ENCODE measurements at places on chromosomes 2 and 18. TPM values are rescaled to one million over a fixed set of nuclear protein-coding genes. Genes with fewer than 3 reads are reported as not detected.

DNA sequence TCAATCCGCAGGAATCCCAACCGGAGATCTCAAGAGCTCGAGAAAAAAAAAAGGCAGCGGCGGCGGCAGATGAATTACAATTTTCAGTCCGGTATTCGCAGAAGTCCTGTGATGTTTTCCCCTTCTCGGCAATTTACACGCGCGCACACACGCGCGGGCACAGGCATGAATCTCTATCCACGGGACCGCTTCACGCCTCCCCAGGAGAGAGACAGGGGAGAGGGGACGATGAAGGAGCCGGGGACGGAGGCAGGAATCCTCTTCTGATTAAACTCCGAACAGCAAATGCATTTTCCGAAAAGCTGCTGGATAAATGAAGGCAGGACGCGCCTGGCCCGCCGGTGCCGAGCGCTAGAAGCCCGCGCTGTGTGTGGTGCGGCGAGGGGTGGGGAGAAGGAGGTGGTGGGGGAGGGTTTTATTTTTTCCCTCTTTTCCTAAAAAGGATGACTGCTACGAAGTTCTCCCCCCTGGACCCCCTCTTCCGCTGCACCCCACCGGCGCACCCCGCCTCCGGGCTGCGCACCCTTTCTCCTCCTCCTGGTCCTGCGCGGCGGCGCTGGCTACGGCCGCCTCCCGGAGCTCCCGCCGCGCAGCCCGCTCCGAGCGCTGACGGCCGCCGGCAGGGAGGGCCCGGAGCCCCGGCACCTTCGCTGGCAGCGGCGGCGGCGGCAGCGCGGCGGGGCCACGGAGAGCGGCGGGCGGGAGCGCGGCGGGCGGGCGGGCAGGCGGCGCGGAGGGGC lies at the start of gene BCL2:
Gene BCL2, minus strand, starts transcription at position 387 of the 740 bp plus-strand sequence.
- H3K27ac ChIP-seq: peak within 1 kb of the TSS; percentile 64
- H3K4me3 ChIP-seq: peak within 1 kb of the TSS; percentile 47
- H3K36me3 ChIP-seq: no peaks in the 10 kb centered on the region

- no peak overlapping the region for H3K4me3 ChIP-seq
- no peaks in the 10 kb centered on the region for H3K27me3 ChIP-seq
- no peak overlapping the region for H3K27ac ChIP-seq
- H3K4me1 ChIP-seq: no peaks in the 10 kb centered on the region
Observed at GRCh38 chr2:125979886-125980285, 676.1 kb upstream of the GYPC start.

DNA sequence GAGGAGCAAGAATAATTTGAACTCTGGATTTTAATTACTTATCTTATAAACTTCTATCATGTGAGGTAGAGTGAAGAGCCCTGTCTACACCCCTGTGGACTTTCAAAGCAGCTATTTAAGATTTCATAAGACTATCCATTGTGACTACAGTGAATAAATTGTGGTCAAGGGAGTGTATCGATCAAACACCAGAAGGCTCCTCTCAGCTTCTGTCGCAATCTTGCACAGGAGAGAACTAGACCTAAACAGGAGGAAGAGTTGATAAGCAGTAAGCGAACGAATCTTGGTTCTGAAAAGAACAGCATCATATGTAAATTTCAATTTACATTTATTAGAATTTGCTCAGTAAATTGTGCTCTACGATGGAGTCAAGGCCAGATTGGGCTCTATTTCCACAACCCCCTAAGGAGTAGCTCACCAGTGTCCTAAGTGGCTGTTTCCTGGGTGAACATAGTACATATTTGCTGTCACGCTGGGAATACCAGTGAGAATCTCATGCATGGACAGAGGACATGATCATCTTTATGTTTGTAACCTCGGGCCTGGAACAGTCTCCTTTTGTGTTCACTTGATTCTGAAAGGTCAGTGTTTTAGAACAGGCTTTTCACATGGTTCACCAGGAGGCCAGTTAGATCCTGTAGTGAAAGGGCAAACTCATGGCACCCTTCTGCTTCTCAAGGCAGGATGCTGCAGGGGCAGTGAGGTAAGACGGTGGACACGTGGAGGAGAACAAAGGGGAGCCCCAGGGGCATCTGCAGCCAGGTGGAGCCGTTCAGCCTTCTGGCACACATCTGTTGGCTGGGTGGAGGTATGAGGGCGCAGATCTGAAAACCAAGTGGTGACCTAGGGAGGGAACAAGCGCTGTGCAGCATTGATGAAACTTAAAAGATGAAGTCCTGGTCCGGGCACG lies 33.3 kb downstream of the NPAS2 start:
- no peak for DNase-seq
- H3K4me1 ChIP-seq: peaks cover 31% of the 10 kb centered on the region
- H3K36me3 ChIP-seq: no peaks in the 10 kb centered on the region

DNA sequence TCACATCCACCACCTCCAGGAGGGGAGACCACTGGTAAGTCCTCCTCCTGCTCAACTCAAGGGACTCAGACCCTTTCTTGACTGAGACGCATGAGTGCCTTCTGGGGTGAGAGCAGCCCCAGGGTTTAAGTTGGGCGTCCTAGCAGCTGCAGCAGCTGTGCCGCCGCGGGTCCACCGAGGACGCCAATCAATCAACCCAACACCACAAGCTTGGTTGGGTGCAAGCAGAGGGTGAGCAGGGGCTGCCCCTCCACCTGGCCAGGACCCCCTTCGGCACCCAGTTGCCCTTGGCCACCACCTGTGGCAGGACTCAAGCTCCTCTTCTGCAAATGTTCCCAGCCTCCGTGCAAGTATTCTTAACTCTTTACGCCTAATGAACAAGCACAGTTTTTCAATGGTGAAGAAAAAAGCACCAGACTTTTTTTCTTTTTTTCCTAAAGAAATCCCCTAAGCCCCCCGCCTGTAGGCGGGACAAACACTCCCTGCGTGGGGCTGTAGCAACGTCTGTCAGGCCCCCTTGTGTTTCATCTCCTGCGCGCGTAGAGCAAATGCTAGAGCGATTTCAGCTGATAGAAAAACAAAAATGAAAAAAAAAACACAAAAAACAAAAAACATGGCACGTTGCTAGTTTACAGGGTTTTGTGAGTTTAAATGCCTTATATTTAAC lies 197.1 kb downstream of the LOXHD1 start:
- no peaks in the 10 kb centered on the region for H3K4me1 ChIP-seq
- H3K27me3 ChIP-seq: no peaks in the 10 kb centered on the region
- no peaks in the 10 kb centered on the region for H3K36me3 ChIP-seq
- no peak overlapping the region for H3K27ac ChIP-seq
- no peak for DNase-seq

DNA sequence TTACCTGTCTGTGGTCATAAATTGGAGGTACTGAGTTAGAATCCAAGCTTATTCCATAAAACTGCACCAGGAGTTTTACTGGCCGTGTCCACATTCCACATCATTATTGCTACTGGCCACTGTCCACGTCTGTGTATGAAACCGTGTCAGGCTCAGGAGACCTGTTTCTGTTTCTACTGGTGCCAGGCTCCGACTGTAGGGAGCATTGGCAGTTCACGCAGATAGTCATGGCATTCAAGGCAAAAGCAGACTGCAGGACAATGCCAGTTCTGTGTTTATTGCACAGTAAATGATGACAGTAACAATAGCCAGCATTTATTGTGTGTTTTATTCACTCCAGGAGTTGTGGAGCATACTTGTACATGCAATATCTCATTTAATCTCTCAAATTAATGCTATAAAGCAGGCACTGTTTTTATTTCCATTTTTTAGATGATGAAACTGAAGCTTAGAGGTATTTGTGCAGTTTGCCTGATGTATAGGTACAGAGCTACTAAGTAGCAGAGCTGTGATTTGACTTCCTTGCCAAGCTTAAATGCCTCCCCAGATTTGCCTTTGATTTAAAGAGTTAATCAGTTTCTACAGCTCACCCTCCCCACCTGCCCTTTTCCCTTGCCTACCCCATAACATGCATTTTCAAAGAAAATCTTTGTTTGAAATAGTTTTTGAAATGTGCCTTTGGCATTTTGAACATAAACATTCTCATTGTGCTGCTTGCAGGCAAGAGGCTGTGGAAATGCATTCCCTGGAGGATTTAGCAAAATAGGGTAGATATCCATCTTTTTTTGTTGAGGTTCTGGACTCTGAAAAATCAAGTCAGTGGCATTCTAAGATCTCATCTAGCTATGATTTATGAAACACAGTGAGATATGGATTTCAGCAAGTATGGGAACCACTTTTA lies 55.5 kb downstream of the MAP4K4 start:
- H3K4me1 ChIP-seq: peaks cover 42% of the 10 kb centered on the region
- H3K27me3 ChIP-seq: no peaks in the 10 kb centered on the region
- DNase-seq: peak; percentile 24

GRCh38 chr18:5582076-5582475 lies 38.3 kb upstream of the EPB41L3 start:
- no peak for DNase-seq
- H3K36me3 ChIP-seq: no peaks in the 10 kb centered on the region
- H3K27me3 ChIP-seq: no peaks in the 10 kb centered on the region
- H3K27ac ChIP-seq: no peak overlapping the region
- H3K4me1 ChIP-seq: no peaks in the 10 kb centered on the region

DNA sequence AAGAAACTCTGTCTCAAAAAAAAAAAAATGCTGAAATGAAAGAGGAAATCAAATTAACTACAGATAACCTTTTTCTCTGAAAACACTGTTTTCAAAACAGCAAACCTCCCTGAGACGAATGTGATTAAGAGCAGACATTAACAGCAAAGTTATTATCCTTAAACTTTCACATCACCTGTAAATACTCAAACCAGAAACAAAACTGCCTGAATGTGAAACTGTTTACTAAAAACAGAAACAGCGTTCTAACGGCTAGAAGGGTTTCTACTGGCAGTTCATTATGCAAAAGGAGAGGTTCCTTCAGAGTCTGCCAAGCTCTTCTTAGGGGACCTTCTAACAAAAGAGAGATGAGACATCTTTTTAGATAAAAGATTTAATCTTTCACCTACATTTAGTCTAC lies 45.9 kb downstream of the PNO1 start:
- H3K4me3 ChIP-seq: no peak overlapping the region
- no peaks in the 10 kb centered on the region for H3K27me3 ChIP-seq
- H3K4me1 ChIP-seq: peaks cover 22% of the 10 kb centered on the region
- no peak for DNase-seq
- H3K36me3 ChIP-seq: no peaks in the 10 kb centered on the region

- no peaks in the 10 kb centered on the region for H3K36me3 ChIP-seq
- H3K4me1 ChIP-seq: peaks cover 9% of the 10 kb centered on the region
- H3K27ac ChIP-seq: peak overlapping the region; percentile 68
- H3K27me3 ChIP-seq: no peaks in the 10 kb centered on the region
- DNase-seq: no peak
Observed at GRCh38 chr2:53768242-53768542, 588 bp downstream of the CHAC2 start.

GRCh38 chr18:46423226-46423805 lies 233.7 kb downstream of the LOXHD1 start:
- H3K4me1 ChIP-seq: no peaks in the 10 kb centered on the region
- H3K27me3 ChIP-seq: no peaks in the 10 kb centered on the region
- no peak for DNase-seq
- no peaks in the 10 kb centered on the region for H3K36me3 ChIP-seq
- H3K4me3 ChIP-seq: no peak overlapping the region

DNA sequence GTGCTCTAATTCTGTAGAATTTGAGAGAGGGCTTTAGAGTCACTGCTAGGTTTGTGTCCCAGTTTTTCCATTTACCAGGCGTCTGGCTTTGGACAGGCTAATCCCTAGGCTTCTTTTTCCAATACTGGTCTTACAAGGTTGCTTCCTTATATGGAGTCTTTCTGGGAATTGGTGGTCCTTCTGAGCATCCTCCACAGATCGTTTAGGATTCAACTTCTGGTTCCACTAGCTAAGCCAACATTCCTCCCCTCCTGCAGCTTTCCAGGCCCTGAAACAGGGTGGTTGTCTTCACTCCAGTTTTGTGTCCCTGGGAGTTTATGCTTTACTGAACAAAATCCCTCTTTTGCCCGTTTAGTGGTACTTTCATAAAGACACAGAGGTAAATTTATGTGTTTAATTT lies 170.6 kb downstream of the CERS6 start:
- DNase-seq: no peak
- no peak overlapping the region for H3K4me3 ChIP-seq
- H3K36me3 ChIP-seq: no peaks in the 10 kb centered on the region
- no peak overlapping the region for H3K27ac ChIP-seq
- no peaks in the 10 kb centered on the region for H3K27me3 ChIP-seq
- H3K4me1 ChIP-seq: peaks cover 7% of the 10 kb centered on the region

- DNase-seq: peak; percentile 65
- peak overlapping the region; percentile 17 for H3K27ac ChIP-seq
- no peaks in the 10 kb centered on the region for H3K27me3 ChIP-seq
- no peaks in the 10 kb centered on the region for H3K36me3 ChIP-seq
Observed at GRCh38 chr2:233422050-233422639, 67.9 kb downstream of the DGKD start.

DNA sequence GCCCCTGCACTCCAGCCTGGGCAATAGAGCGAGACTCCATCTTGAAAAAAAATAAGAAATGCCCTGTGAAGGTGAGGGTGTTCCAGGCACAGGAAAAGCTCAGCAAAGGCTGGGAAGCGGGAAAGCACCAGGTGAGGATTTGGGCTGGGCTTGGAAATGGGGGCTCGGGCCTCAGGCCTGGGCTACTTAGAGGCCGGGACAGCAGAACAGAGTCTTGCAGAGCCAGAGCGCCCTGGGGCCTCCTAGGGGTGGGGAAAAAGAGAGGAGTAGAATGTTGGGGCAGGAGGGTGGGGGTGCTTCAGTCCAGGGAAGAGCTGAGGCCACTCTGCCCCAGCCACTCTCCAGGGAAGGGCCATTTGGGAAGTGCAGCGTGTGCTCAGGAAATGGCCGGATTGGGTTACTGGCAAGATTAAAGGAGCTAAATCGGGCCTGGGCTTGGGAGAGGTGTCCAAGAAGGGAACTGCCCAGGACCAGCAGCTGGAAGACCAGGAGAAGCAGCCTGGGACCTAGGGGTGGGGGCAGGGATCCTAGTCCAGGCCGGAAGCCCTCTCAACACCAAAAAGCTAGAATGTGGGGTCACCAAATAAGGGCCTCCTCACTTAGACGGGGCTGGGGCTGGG lies 13.8 kb upstream of the DES start:
- H3K27ac ChIP-seq: no peak overlapping the region
- no peak overlapping the region for H3K4me3 ChIP-seq
- H3K27me3 ChIP-seq: no peaks in the 10 kb centered on the region

GRCh38 chr2:167681234-167682015 lies 566.0 kb downstream of the STK39 start:
- H3K36me3 ChIP-seq: no peaks in the 10 kb centered on the region
- no peaks in the 10 kb centered on the region for H3K4me1 ChIP-seq
- no peak for DNase-seq
- no peak overlapping the region for H3K27ac ChIP-seq

- no peak for DNase-seq
- no peaks in the 10 kb centered on the region for H3K36me3 ChIP-seq
- no peak overlapping the region for H3K27ac ChIP-seq
- H3K4me3 ChIP-seq: no peak overlapping the region
- no peaks in the 10 kb centered on the region for H3K27me3 ChIP-seq
Observed at GRCh38 chr2:69221512-69221911, 165.5 kb downstream of the GFPT1 start.

DNA sequence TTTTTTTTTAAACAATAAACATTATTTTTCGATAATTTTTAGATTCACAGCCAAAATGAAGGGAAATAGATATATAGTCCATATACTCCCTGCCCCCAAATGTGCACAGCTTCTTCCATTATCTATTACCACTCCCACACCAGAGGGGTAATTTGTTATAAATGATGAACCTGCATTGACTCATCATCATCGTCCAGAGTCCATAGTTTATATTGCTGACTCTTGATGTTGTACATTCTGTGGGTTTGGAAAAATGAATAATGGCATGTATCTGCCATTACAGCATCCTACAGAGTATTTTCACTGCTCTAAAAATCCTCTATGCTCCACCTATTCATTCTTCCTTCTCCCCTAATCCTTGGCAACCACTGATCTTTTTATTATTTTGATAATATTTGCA lies 121.5 kb downstream of the LTBP1 start:
- H3K27ac ChIP-seq: no peak overlapping the region
- peaks cover 36% of the 10 kb centered on the region for H3K4me1 ChIP-seq
- H3K27me3 ChIP-seq: no peaks in the 10 kb centered on the region
- no peak for DNase-seq

Gene PIEZO2
- total RNA-seq: 40.7 TPM

Gene UGT1A6
- total RNA-seq: 0.33 TPM

Gene CPLX4
- total RNA-seq: not detected

Gene ZSCAN30
- 19.4 TPM for total RNA-seq

Gene RAB6C
- not detected for total RNA-seq

Measured in body of pancreas (tissue), 4 donors.